NCI-H1105 treated with DMSO at 0.1 percent for 48 hours (cell line): ENCODE measurements at places on chromosomes 16 and 17.

DNA sequence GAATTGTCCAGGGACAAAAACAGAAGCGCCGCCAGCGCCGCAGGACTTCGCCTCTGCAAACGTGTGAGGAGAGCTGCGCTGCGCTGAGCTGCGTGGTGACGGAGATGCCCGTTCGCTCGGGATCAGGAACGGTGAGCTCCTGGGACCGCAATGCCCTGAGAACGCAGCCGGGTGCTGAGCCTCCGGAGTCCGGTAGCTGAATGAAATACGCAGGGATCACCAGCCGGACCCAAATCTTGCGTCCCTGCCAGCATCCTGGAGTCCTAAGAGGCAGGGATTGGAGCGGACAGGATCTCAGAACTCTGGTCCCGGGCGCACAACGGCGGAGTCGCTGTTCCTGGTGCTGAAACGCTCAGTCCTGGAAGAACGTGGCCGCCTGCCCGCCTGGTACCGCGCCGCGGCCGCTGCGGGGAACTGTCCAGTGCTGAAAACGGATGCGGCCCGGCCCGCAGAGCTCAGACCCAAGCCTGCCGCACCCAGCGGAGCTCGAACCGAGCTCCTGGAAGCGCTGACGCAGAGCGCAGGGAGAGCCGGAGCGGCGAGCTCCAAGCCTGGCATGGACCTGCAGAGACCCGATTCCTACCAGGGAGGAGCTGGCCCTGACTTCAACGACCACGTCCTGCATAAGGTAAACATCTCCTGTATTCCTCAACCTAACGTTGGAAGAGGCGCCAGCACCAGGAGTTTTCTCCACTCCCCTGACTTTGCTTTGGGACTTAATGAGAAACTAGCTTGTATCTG lies 41.5 kb downstream of the CD300LF start:
- no peak for DNase-seq

DNA sequence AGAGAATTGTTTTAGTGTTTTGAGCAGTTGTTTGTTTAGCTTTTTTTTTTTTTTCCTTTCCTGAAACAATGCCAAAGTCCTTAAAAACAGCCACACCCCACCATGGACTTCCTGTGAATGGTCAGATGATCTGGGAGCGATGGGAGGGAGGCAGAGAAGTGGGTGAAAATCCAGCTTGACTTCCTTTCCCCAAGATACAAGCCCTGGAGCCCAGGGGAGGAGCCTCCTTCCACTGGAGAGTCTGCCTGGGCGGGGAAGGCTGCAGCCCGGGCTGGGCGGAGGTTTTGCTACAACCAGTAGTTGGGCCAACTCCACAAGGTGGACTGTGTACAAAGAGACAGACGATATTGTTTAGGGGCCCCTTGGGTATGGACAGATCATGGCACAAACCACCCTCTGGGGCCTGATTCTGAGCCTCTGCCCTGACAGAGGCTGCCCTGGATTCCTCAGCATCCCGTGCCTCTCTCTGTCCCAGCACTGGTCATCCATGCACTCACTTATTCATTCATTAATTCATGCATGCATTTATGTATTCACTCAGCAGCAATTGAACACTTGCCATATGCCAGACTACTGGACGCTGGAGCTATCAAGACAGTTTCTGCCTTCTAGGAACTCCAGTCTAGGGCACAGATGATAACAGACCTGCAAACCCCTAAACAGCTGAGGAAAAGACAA lies 29.8 kb downstream of the WSB1 start:
- no peak for DNase-seq

DNA sequence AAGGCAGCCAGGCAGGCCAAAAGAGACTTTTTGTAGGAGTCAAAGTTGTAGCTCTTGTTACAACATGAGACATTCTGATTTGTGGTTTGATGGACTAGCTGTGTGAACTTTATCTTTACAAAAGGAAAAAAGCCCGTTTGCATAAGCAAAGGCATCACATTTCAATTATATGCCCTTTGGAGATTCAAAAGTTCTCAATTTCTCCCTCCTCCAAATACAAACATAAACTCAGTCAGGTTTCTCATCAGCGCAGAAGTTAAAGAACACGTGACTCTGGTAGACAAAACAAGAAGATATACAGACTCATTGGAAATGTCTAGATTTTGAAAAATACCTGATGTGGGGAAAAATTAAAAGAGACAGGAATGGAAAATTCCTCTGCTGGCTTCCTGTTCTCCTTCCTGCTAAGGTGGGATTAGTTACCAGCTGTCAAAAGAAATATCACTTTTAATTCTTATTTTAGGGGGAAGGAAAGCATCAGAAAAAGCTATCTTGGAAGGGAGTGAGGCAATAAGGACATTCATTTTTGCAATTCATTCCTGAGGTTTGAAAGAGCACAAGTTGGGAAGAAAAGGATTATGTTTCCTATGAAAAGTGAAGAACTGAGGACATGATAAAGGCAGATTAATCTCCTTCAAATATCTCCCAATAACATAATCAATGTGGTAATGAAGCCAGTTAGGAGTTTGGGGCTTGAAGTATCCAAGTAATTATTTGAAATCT lies 4.6 kb upstream of the KCNJ16 start:
- no peak for DNase-seq

GRCh38 chr17:50627782-50628601 lies 6.7 kb upstream of the ABCC3 start:
- no peak for DNase-seq

DNA sequence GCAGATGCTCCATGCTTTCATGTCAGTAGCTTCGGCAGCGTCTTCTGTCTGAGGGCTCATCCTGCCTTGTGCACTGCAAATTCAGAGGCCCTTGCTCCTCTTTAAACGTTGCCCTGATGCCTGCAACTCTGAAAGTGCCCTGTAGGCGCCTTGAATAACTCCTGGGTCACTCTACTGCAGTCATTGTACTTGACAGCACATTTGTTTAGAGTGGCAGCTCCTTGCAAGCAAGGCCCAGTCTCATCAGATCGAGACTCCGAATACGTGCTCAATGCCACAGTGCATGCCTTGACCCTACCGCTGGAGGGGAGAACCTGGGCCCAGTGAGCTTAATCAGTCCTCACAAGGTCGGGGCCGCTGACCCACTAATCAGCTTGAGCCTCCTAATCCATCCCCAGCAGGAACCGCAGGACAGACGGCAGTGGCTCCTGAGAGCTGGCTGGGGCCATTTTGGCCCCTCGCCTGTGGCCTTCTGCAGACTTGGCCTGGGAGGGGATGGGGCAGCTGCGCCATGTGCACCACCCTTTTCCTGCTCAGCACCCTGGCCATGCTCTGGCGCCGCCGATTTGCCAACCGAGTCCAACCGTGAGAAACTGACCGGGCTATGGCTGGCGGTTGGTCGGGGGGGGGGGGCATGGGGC lies at the start of gene PRCD:
PRCD (plus strand) TSS at position 414 of the 641 bp plus-strand sequence; CDS start at position 512, 98 bp downstream.
- no peak for DNase-seq

- no peak for DNase-seq
Measured at GRCh38 chr16:24511174-24511573, 28.2 kb upstream of the RBBP6 start.

GRCh38 chr17:79627766-79628690 lies 17.2 kb upstream of the RBFOX3 start:
- no peak for DNase-seq

GRCh38 chr16:9362050-9362449 lies 270.6 kb downstream of the HAPSTR1 start:
- no peak for DNase-seq

GRCh38 chr17:7982173-7982572 lies 20.2 kb upstream of the GUCY2D start:
- DNase-seq = no peak

GRCh38 chr17:77493901-77494663 lies 353.3 kb downstream of the SEC14L1 start:
- DNase-seq = no peak
